Activated CD4-positive, alpha-beta memory T cell treated with anti-CD3 and anti-CD28 coated beads, Interleukin-2, amount 10 ng/mL, durations not matched to agents 7 days and 5 days (primary cell): ENCODE measurements at places on chromosomes 5 and 9. TPM values are rescaled to one million over a fixed set of nuclear protein-coding genes. Genes with fewer than 3 reads are reported as not detected.

GRCh38 chr5:126961702-126962101 is 68.7 kb downstream of the MARCHF3 start:
- no peaks in the 10 kb centered on the region for H3K36me3 ChIP-seq
- no peak overlapping the region for H3K27ac ChIP-seq

DNA sequence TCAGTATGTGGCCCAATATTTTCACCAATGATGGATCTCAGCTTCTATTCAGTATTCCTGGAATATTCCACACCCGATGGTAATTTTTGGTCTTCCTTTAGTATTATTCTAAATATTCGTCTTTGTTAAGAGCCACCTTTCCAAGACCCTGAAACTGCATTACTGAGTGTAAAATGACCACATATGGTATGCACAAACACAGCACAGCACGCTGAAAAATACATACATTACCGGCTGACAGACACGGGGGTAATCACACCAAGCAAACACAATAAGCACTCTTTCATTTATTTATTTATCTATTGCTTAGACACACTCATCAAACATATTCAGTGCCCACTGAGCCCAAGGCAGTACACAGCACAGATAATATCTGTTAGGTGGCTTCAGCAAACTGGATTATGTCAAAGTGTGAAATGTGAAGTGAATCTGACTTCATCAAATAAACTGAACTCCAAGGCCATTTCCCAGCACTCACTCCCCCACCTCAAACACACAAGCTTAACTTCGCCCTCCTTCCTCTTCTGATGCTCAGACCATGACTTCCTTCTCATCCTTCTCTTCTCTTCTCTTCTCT is 1637.8 kb upstream of the C9orf72 start:
- no peak overlapping the region for H3K4me3 ChIP-seq
- no peaks in the 10 kb centered on the region for H3K36me3 ChIP-seq
- H3K27me3 ChIP-seq, result peaks cover 43% of the 10 kb centered on the region
- H3K4me1 ChIP-seq, result peaks cover 9% of the 10 kb centered on the region
- DNase-seq, result no peak
- no peak overlapping the region for H3K27ac ChIP-seq

DNA sequence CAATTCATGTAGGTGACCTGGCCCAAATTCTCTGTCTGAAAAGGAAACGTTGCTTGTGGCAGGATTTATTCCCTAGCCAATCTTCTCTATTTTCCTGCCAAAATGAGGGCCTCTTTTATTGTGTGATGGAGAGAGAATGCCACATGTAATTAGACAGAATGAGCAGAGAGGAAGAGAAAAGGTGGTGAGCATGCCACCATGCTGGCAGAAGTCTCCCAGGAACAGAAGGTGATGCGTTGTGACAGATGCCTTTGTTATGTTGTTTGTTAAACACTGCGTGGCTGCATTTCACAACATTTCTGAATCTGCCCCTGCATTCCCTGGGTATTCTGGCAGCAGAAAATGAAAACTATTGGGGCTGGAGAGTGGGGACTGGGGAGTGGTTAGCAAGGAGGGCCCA is 577.6 kb downstream of the TLR4 start:
- DNase-seq, result no peak
- no peaks in the 10 kb centered on the region for H3K4me1 ChIP-seq
- no peaks in the 10 kb centered on the region for H3K27me3 ChIP-seq
- no peak overlapping the region for H3K27ac ChIP-seq

DNA sequence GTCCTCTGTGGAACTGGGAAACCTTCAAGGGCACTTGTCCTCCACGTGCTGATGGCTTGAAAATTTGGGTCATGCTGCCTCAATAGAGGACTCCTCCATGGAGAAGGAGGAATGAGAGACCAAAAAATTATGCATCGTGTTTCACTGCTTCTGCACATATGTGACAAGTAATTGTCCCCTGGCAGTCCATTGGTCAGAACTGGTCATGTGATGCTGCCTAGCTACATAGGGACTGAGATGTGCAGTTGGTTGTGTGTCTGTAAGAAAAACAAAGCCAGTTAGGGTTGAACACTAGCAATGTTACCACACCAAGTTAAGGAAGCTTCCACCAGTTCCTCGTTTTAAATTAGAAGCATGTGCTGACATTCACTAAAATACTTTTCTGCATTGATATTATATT is 201.9 kb upstream of the ANKH start:
- no peak for DNase-seq
- no peak overlapping the region for H3K4me3 ChIP-seq
- no peaks in the 10 kb centered on the region for H3K36me3 ChIP-seq
- no peak overlapping the region for H3K27ac ChIP-seq
- no peaks in the 10 kb centered on the region for H3K4me1 ChIP-seq
- no peaks in the 10 kb centered on the region for H3K27me3 ChIP-seq

DNA sequence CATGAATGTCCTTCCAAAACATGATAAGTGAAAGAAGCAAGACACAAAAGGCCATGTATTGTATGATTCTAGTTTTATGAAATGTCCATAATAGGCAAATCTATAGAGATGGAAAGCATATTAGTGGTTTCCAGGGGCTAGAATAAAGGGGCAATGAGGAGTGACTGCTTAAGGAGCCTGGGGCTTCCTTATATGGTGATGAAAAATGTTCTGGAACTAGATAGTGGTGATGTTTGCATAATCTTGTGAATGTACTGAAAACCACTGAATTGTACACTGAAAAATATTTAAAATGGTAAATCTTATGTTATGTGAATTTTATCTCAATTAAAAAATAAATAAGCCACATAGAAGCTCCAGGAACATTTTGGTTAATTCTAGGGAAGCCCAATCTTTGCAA is 144.4 kb upstream of the ANKRD55 start:
- H3K4me3 ChIP-seq, result no peak overlapping the region
- peaks cover 4% of the 10 kb centered on the region for H3K27me3 ChIP-seq
- H3K27ac ChIP-seq, result no peak overlapping the region
- DNase-seq, result no peak

CDK9 gene
- total RNA-seq, result 112 TPM

CCNO gene
- total RNA-seq, result 0.15 TPM

GRCh38 chr9:77793849-77794248 is 145.7 kb upstream of the GNA14 start:
- DNase-seq, result no peak
- no peak overlapping the region for H3K27ac ChIP-seq

DNA sequence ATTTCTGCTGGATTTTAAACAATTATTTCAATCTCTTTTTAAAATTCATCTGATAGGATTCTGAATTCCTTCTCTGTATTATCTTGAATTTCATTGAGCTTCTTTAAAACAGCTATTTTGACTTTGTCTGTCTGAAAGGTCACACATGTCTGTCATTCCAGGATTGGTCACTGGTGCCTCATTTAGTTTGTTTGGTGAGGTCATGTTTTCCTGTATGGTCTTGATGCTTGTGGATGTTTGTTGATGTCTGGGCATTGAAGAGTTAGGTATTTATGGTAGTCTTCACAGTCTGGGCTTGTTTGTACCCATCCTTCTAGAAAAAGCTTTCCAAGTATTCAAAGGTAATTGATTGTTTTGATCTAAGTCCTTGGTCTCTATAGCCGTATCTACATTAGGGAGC is 39.1 kb downstream of the DENND4C start:
- H3K27me3 ChIP-seq, result no peaks in the 10 kb centered on the region
- H3K36me3 ChIP-seq, result peaks cover 52% of the 10 kb centered on the region
- no peak overlapping the region for H3K27ac ChIP-seq
- DNase-seq, result no peak

- no peaks in the 10 kb centered on the region for H3K36me3 ChIP-seq
- no peak for DNase-seq
- no peak overlapping the region for H3K4me3 ChIP-seq
- no peaks in the 10 kb centered on the region for H3K27me3 ChIP-seq
- H3K4me1 ChIP-seq, result no peaks in the 10 kb centered on the region
- no peak overlapping the region for H3K27ac ChIP-seq
Observed at GRCh38 chr9:91813176-91813795, 136.7 kb downstream of the ROR2 start.

AJM1 gene
- 8.7 TPM for total RNA-seq

GRCh38 chr5:43854697-43855292 is 251.8 kb downstream of the NNT start:
- H3K27ac ChIP-seq, result no peak overlapping the region
- no peaks in the 10 kb centered on the region for H3K36me3 ChIP-seq
- H3K4me1 ChIP-seq, result no peaks in the 10 kb centered on the region
- H3K27me3 ChIP-seq, result no peaks in the 10 kb centered on the region

SEPTIN8 gene
- 29.7 TPM for total RNA-seq
